NCI-H2171 (cell line): ENCODE measurements at places on chromosomes 6 and 20.

GRCh38 chr6:132513831-132514545 lies 1.1 kb upstream of the STX7 start:
- DNase-seq = no peak

GRCh38 chr6:133805876-133806275 lies 83.0 kb upstream of the TCF21 start:
- no peak for DNase-seq

GRCh38 chr6:132598473-132598872 lies 8.9 kb upstream of the TAAR5 start:
- DNase-seq = no peak

- DNase-seq = no peak
Observed at GRCh38 chr6:163718537-163718936, 304.0 kb downstream of the QKI start.

DNA sequence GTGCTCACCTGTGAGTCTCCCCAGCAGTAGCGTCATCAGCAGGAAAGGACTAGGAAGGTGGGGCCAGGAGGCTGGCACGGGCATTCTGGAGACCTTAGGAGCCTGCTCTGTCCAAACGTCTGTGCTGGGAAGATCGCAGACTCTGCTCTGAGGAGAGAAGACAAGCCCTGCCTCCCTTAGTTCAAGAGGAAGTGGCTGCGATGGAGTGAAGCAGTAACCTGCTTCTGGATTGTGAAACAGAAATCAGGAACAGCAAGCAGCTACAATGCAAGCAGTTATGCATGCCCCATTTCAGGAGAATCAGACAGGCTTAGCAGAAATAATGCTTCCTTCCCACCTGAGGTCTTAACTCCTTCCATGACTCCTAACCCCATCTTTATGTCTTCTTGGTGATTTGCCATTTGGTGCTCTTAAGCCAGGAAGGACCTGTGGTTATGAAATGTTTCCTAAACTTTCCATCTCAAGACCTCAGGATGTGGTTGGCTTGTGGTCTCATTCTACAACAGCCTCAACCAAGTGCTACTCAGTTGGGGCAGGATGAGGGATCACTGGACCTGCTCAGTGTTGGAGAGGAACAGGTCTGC lies at the start of gene SIRPB1:
Gene SIRPB1 (minus strand): TSS at position 149 of the 584 bp plus-strand sequence. CDS start 65 bp downstream, at position 84.
- DNase-seq = no peak

DNA sequence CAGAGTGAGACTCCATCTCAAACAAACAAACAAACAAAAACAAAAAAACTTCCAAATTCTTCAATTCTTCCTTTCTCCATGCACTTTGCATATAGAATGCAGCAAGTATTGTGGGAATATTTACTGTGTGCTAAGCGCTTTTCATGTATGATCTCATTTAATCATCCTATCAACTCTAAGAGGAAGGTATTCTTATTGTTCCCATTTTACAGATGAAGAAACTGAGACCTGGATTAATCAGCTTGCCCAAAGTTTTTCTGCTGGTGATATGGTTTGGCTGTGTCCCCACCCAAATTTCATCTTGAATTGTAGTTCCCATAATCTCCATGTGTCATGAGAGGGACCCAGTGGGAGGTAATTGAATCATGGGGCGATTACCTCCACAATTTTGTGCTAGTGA lies 56.6 kb upstream of the KCNG1 start:
- DNase-seq = no peak

DNA sequence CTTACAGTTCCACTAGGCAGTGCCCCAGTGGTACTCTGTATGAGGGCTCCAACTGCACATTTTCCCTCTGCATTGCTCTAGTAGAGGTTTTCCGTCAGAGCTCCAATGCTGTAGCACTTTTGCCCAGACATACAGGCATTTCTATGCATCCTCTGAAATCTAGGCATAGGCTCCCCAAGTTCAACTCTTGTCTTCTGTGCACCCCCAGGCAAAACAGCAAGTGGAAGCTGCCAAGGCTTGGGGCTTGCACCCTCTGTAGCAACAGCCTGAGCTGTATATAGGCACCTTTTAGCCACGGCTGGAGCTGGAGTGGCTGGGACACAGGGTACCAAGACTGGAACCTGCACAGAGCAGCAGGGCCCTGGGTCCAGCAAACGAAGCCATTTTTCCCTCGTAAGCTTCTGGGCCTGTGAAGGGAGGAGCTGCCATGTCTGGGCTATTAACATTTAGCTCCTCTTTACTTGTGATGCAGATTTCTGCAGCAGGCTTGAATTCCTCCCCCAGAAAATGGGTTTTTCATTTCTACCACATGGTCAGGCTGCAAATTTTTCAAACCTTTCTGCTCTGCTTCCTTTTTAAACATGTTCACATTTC lies 596.2 kb upstream of the ADGRB3 start:
- DNase-seq = no peak

DNA sequence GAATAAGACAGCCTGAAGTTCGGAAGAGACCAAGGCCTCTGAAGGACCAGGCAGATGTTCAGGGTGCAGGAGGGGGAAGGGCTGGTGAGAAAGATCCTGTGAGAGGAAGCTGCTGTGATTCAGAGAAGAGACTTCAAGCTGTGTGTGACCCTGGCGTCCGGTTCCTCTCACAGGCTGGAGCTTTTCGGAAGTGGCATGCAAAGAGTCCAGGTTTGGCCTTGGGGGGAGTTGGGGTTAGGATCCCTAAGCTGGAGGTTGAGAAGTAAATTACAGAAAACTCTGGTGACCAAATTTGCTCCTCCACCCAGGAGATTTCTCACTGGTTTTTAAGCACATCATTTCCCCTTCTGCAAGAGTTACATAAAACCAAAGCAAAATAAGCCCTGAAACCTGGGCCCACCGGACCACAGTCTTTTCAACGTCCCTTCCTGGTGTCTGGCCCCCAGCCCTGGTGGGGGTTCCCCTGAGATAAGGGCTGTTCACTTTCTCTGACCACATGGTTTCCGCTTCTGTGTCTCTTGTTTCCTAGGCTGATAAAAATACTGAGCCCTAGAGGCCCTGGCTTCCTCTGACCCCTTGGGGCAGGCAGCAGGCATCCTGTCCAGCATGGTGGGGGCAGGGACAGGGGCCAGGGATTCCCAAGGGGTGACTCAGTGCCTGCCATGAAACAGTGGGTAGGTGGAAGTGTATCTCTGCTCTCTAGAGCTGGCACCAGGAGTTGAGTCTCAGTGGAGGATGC lies 12.0 kb upstream of the LTA start:
- DNase-seq = no peak

GRCh38 chr20:33947709-33948295 lies 45.9 kb upstream of the RALY start:
- peak; percentile 15 for DNase-seq

- no peak for DNase-seq
Observed at GRCh38 chr20:53258741-53259140, 286.6 kb downstream of the TSHZ2 start.

- no peak for DNase-seq
Observed at GRCh38 chr6:28424163-28424562, 19.1 kb downstream of the ZSCAN23 start.

GRCh38 chr6:15416932-15417509 lies 171.2 kb downstream of the JARID2 start:
- no peak for DNase-seq

- DNase-seq = no peak
Observed at GRCh38 chr20:57736738-57737347, 27.0 kb upstream of the PMEPA1 start.

DNA sequence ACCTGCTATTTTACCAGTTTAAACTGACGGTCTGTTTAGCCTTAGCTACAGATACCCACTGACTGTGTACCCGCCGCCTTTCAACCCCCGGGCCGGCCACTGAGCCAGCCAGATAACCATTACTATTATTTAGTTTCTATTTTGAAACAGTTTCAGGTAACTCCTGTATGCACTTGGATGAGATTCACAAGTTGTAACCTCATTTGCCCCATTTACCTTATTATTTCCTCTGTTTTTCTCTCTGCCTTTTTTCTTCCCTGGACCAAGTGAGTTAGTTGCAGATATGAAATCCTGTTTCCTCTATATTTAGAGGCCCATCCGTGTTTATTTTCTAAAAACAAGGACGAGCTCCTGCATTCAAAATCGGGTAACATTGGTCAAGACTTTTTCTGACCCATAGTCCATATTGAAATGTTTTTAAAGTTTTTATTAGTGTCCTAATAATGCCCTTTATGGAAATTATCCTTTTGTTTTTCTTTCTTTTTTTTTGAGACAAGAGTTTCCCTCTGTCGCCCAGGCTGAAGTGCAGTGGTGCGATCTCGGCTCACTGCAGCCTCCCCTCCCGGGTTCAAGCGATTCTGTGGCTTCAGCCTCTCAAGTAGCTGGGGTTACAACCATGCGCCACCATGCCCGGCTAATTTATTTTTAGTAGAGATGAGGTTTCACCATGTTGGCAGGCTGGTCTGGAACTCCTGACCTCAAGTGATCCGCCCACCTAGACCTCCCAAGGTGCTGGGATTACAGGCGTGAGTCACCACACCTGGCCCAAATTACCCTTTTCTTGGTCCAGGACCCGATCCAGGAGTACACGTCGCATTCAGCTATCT lies 767 bp downstream of the AP5S1 start:
- DNase-seq = no peak
